Bladder microvascular endothelial cell (primary cell): ENCODE measurements at places on chromosomes 5 and 9. TPM values are rescaled to one million over a fixed set of nuclear protein-coding genes. Genes with fewer than 3 reads are reported as not detected.

The COX7C gene
- 149 and 180 TPM in 2 replicates for total RNA-seq

The LECT2 gene
- total RNA-seq, result not detected in 2 replicates

The NR5A1 gene
- not detected in 2 replicates for total RNA-seq

The PKD2L2 gene
- not detected in 2 replicates for total RNA-seq

The NMUR2 gene
- not detected in 2 replicates for total RNA-seq

The SPATA9 gene
- not detected in 2 replicates for total RNA-seq

The BAAT gene
- under 0.01 TPM in 1 of 2 replicates, not detected in the other for total RNA-seq

The RASEF gene
- 0.06 TPM in 1 of 2 replicates, not detected in the other for total RNA-seq

The SPINK1 gene
- total RNA-seq, result not detected in 2 replicates

The TICAM2 gene
- total RNA-seq, result 0.63 and 0.65 TPM in 2 replicates

The FIBCD1 gene
- not detected in 2 replicates for total RNA-seq

The WDR38 gene
- not detected in 2 replicates for total RNA-seq

The CBY3 gene
- total RNA-seq, result 0.16 TPM in 1 of 2 replicates, not detected in the other

The MCC gene
- total RNA-seq, result 37.9 and 39.9 TPM in 2 replicates

The PDE6A gene
- 0.06 TPM in 1 of 2 replicates, not detected in the other for total RNA-seq

The SPARC gene
- 760 and 2,193 TPM in 2 replicates for total RNA-seq

The ERP44 gene
- total RNA-seq, result 5.3 and 14.3 TPM in 2 replicates

The ITGA1 gene
- 15.4 and 80.5 TPM in 2 replicates for total RNA-seq

The ARSK gene
- total RNA-seq, result 2.4 and 3.0 TPM in 2 replicates

The NTRK2 gene
- under 0.01 TPM in 2 replicates for total RNA-seq

The APBA1 gene
- total RNA-seq, result 12.3 and 33.0 TPM in 2 replicates

The ABO gene
- total RNA-seq, result 0.16 TPM in 1 of 2 replicates, not detected in the other

The TARS1 gene
- total RNA-seq, result 154 and 187 TPM in 2 replicates

The BOD1 gene
- 40.2 and 65.5 TPM in 2 replicates for total RNA-seq

The INSL4 gene
- total RNA-seq, result not detected in 2 replicates

The NR6A1 gene
- total RNA-seq, result 0.32 and 1.5 TPM in 2 replicates

The BRINP1 gene
- 0.06 and 0.16 TPM in 2 replicates for total RNA-seq

The OSTF1 gene
- total RNA-seq, result 108 and 111 TPM in 2 replicates

The C9orf50 gene
- total RNA-seq, result under 0.01 TPM in 1 of 2 replicates, not detected in the other

The ARL15 gene
- total RNA-seq, result 29.0 and 53.9 TPM in 2 replicates

The ANKRD34B gene
- not detected in 2 replicates for total RNA-seq

The PCDHGA7 gene
- total RNA-seq, result 0.65 and 3.3 TPM in 2 replicates

The IDNK gene
- total RNA-seq, result 5.0 and 7.1 TPM in 2 replicates

The CD14 gene
- total RNA-seq, result 3.2 TPM in 1 of 2 replicates, not detected in the other

The GDF9 gene
- total RNA-seq, result not detected in 2 replicates

The SIT1 gene
- total RNA-seq, result not detected in 2 replicates

The ELOVL7 gene
- 0.38 and 1.8 TPM in 2 replicates for total RNA-seq

The GRIN1 gene
- under 0.01 and 0.06 TPM in 2 replicates for total RNA-seq

The SHOC1 gene
- total RNA-seq, result not detected in 2 replicates

The IFNK gene
- not detected in 2 replicates for total RNA-seq

The MSX2 gene
- 0.06 TPM in 1 of 2 replicates, not detected in the other for total RNA-seq

The EEIG1 gene
- 1.1 and 20.5 TPM in 2 replicates for total RNA-seq

The KIF20A gene
- 43.3 and 65.7 TPM in 2 replicates for total RNA-seq

The HAND1 gene
- total RNA-seq, result not detected in 2 replicates
